ENCODE measurements at places on chromosomes 4 and X.

DNA sequence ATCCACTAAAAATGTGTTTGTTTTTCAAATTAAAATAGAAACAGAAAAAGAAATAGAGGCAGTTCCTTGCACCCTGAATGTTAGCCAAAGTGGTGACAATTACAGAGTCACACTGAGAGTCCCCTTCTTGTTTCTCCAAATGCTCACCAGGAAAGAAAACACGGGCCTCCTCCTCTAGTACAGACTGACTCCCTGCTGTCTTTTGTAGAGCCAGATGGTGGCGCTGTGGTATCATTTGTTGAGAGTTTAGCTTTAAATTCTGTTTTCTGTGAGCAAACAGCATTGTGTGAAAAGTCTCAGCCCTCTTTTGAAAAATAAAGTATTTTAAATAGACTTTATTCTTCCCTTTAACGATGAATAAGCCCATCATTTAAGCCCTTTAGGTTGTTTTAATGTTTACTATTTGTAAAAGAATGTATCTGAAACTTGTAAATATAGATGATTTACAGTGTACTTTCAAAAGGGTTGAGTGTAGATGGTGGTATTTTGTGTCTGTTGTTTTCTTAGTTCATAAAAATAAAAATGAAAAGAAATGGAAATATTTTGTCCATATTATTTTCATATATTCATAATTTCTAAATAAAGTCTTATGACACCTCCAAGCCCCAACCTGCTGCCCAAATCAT lies 36.9 kb upstream of the ATOH1 start:
- peak; percentile 87 for DNase-seq

- DNase-seq: no peak
These were observed 42.9 kb upstream of the PROM1 start for GRCh38 chr4:16126714-16127113.

DNA sequence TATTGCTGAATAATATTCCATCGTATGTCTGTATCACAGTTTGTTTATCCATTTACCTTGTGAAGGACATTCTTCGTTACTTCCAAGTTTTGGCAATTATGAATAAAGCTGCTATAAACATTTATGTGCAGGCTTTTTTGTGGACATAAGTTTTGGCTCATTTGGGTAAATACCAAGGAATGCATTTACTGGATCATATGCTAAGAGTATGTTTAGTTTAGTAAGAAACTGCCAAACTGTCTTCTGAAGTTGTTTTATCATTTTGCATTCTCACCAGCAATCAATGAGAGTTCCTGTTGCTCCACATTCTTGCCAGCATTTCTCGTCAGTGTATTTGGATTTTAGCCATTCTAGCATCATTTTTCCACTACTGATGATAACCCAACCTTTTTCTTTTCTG lies 232.7 kb upstream of the NR3C2 start:
- no peak for DNase-seq

DNA sequence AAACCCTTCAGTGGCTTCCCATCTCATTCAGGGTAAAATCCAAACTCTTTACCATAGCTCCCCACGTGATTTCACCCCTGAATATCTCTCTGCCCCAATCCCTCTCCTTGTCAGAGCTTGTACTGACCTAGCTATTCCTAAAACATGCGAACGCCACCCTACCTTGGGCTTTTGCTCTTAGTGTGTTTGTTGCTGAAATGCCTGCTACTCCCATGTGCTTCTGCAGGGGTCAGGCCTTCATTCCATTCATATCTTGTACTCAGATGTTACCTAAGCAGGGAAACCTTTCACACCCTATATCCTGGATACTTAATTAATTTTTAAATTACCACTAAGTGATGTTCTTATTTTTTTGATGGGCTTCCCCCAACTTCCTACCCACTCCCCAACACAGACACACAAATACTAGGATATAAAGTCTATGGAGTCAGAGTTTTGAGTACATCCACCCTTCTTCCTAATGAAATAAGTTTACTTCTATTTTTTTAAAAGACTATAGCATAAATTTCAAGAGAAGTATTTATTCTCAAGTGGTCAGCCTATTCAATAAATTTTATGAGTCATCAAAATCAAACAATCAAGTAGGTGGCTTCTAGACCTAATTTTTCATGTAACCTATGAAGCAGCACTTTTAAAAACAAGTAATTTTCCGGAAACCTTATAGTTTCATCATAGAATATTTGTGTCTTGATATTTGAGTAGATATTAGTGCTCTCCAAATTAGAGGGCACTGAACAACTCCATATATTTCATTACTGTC lies 189.4 kb downstream of the RAPGEF2 start:
- DNase-seq: no peak

DNA sequence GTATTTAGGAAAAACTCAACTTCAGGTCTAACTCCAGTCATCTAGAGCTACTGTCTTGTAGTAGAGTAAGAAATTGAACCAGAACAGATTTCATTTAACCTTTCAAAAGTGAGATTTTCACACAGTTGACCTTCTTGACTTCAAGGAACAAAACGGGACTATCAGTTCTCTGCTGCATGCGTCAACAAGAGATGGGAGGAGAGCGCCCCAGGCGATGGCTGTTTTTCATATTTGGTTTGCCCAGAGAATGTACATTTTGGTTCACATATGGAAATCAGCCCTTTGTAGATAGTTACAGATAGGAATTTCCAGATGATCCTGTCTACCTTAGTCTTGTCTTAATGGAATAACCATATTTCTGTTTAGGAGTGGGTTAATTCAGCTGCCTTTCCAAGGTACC lies 158.1 kb downstream of the POLA1 start:
- DNase-seq: no peak

- no peak for DNase-seq
These were observed 6.3 kb downstream of the FNIP2 start for GRCh38 chr4:158775091-158775651.

GRCh38 chrX:108211301-108211700 lies 119.7 kb downstream of the ATG4A start:
- no peak for DNase-seq

- DNase-seq: peak; percentile 49
These were observed 30.4 kb downstream of the ELF4 start for GRCh38 chrX:130079824-130080406.

- no peak for DNase-seq
These were observed 5.1 kb downstream of the MAGEB17 start for GRCh38 chrX:16172391-16172790.

GRCh38 chr4:74754218-74754617 lies 40.1 kb downstream of the BTC start:
- DNase-seq: no peak

GRCh38 chr4:13921805-13922204 lies 294.3 kb upstream of the BOD1L1 start:
- DNase-seq: no peak

GRCh38 chrX:64571011-64571410 lies 175.8 kb upstream of the MTMR8 start:
- no peak for DNase-seq

- no peak for DNase-seq
These were observed 22.9 kb downstream of the TNIP2 start for GRCh38 chr4:2733001-2733843.

DNA sequence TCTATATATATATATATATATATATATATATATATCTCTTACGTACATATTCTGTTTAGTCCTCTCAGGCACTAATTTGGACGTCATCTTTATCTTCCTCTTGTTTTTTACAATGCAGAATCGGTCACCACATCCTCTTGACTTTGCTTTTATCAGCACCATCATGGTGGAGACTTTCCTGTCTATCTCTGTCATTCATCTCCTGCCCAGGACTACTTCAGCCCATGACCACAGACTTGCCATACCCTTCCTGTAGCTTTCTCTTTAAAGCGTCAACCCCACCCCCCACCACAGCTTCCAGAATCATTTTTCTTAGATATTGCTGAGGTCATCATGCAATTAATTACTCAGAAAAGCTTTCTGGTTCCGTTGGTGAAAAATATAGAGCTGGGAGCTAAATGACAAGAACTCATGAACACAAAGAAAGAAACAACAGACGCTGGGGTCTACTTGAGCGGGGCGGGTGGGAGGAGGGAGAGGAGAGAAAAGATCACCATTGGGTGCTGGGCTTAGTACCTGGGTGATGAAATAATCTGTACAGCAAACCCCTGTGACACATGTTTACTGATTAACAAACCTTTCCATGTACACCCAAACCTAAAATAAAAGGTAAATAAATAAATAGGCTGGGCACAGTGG lies 30.5 kb upstream of the PRKX start:
- peak; percentile 49 for DNase-seq

DNA sequence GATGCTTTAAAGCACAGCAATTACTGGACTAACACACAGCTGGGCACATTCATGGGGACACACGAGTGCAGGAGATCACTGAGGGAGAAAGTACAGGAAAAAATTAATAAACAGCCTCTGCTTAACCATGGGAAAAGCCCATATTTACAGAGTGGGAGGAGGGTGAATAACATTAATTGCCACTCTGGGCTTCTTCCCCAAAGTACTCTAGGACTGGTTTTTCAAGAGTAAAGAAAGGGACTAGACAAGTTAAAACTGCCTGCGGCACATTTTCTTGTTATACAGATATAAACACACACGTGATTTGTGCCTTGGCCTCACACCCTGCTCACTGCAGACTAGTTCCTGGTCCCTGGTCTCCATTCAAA lies 179.7 kb upstream of the TET2 start:
- DNase-seq: no peak

DNA sequence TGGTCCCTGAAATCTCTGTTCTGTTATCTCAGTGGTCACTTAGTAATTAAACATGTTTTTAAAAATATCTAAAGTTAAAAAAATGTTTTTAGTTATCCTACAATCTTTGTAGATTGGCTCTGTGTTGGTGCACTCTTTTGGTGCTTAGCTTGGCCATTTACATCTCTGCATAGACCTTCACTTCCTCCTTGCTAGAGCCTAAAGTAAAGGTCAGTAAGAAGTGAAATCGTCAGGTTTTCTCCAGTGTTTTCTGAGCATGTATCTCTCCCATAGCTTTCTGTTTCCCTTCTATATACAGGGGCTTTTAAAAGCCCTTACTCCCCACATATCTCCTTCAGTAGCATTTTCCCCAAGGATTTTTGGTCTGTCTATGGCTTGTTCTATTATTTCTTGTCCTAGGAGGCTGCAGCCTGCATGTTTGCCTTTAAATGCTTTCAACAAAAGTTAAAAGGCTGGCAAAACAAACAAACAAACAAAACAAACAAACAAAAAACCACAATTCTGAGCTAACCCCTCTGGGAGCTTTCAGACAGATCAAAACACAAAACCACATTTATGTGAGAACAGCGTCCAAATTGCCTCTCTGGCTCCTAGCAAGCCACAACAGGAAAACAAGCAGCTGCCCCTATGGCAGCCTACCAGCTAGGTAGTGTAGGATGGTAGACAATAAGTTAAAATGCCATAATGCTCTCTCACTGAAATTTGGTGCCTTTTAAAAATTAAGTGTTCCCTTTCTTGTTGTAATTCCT lies 27.3 kb upstream of the GPRASP2 start:
- no peak for DNase-seq

Measured in Kasumi-1 (cell line).